Muscle of leg (tissue), 16 donors: ENCODE measurements at places on chromosomes 7 and 10. TPM values are rescaled to one million over a fixed set of nuclear protein-coding genes. Genes with fewer than 3 reads are reported as not detected.

DNA sequence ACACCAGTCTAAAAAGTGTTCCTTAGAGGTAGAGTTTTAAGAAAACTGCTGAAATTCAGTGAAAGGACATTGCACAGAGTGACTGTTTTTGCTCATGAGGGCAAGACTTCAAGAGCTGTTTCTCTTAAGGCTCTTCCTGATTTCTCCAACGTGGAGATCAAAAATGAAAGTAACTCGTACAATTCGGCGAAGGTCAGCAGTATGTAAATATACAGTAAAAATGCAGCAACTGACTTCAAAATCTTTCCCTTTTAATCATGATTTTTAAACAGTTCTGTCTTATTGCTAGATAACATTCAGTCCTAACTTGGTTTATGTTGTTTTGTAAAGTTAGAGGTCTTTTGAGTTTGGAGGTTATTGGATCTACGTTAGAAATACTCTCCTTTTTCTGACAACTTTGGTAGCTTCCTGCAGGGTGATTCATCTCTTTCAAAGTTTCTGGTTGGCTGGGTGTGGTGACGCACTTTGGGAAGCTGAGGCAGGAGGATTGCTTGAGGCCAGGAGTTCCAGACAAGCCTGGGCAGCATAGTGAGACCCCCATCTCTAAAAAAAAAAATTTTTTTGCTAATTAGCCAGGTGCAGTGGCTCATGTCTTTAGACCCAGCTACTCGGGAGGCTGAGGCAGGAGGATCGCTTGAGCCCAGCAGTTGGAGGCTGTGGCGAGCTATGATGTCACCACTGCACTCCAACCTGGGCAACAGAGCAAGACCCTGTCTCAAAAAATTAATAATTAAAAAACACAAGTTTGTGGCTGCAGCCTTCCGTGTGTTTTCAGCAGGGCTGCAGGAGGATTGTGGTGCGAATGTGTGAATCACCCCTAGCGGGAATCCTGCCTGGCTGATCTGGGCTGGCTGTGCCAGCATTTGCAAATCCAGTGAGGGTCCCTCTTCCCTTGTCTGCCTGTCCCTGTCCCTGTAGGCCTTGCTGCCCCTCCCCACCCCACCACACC is 29.2 kb upstream of the AP5Z1 start:
- DNase-seq: peak; percentile 82

The VAX1 gene
- total RNA-seq: not detected

- peak; percentile 25 for DNase-seq
These were observed 27.7 kb downstream of the ANXA8 start for GRCh38 chr10:47456079-47456785.

GRCh38 chr10:73959484-73960243 is 38.3 kb upstream of the VCL start:
- no peak for DNase-seq
